ENCODE measurements at places on chromosomes 11 and 22.

- peak; percentile 18 for DNase-seq
These were observed 15.2 kb upstream of the TH start for GRCh38 chr11:2186669-2187279.

GRCh38 chr22:49519117-49519737 is 308.4 kb downstream of the BRD1 start:
- no peak for DNase-seq

- no peak for DNase-seq
These were observed 40.5 kb downstream of the MTMR2 start for GRCh38 chr11:95883381-95883780.

DNA sequence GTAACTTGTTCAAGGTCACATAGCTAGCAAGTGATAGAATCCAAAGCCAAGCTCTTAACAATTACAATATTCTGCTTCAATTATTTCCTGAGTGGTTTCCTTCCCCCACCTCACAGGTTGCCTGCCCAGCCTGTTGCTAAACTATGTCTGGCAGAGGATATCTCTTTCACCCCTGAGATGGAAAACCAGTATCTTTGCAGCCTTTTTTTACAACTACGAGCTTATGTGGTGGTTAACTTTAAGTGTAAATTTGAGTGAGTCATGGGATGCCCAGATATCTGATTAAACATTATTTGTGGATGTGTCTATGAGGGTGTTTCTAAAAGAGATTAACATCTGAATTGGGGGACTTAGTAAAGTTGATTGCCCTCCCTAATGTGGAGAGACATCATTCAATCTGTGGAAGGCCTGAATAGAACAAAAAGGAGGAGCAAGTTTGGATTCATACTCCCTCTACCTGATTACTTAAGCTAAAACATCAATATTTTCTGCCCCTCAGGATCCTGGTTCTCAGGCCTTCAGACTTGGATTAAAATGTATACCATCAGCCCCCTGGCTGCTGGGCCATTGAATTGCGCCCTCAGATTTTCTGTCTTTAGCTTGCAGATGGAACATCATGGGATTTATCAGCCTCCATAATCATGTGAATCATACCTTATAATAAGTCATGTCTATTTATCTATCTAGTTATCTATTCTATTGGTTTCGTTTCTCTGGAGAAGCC is 911.9 kb downstream of the METTL15 start:
- no peak for DNase-seq

GRCh38 chr11:22130462-22131053 is 62.3 kb upstream of the ANO5 start:
- DNase-seq = no peak

DNA sequence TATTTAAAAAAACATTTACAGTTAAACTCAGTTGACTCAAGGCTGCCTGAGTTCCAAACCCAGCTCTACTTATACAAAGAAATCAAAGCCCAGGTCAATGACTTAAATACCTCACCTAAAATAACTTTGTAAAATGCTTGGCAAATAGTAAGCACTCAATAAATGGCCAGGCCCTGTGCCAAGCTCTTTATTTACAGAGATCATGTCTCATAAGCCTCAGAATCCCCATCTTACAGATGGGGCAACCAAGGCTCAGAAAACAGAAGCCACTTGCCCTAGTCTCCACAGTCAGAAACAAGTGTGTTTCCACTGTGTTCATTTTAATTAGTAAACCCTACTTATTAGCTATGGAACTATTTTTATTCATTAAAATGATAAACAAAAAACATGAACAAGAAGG is 30.5 kb upstream of the TTC28 start:
- DNase-seq = no peak

DNA sequence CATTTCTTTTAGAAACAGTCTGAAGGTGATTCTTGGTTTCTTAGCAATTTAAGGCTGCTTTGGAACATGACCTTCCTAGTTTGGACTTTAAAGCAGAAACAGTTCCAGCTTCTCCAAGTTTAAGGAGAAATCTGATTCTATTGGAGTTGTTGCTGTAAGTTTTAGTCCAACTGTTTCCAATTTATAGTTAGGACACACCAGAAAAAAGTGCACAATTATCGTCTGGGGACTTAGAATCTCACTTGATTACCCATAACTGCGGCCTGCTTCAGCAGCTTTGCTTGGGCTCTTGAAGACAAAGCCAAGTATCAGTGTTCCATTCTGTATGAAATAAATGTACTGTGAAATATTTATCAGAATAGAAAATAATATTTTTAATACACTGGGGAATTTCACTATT is 246.6 kb downstream of the TMEM135 start:
- no peak for DNase-seq

Measured in activated CD8-positive, alpha-beta memory T cell treated with anti-CD3 and anti-CD28 coated beads for 48 hours (primary cell).